Naive thymus-derived CD8-positive, alpha-beta T cell (primary cell): ENCODE measurements at places on chromosomes 4 and X. TPM values are rescaled to one million over a fixed set of nuclear protein-coding genes. Genes with fewer than 3 reads are reported as not detected.

Gene CRLF2
- total RNA-seq: not detected

Gene RAP2C
- total RNA-seq: 29.5 TPM

Gene COL4A6
- not detected for total RNA-seq

Gene AREG
- 0.47 TPM for total RNA-seq

Gene TLR8
- total RNA-seq: 0.21 TPM

Gene SPANXN4
- not detected for total RNA-seq

Gene SPANXA1
- total RNA-seq: not detected

Gene RAB40AL
- total RNA-seq: 0.96 TPM

GRCh38 chr4:98659741-98660462 lies 1.5 kb upstream of the TSPAN5 start:
- no peak for DNase-seq

DNA sequence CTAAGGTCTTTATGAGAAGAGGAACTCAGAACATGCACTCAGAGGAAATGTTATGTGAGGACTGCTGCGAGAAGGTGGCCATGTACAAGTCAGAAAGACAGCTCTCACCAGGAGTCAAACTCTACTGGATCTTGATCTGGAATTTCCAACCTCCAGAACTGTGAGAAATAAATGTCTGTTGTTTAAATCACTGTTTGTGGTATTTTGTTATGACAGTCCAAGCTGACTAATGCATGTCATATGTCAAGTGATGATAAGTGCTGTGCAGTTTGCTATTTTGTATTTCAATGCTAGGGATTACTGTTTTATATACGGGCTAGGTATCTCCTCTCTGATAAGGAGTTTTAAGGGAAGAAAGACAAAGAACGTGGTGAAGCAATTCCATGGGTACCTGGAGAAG lies 162.3 kb downstream of the CPEB2 start:
- no peak for DNase-seq

GRCh38 chr4:176791591-176792325 lies 964 bp downstream of the VEGFC start:
- DNase-seq: no peak

DNA sequence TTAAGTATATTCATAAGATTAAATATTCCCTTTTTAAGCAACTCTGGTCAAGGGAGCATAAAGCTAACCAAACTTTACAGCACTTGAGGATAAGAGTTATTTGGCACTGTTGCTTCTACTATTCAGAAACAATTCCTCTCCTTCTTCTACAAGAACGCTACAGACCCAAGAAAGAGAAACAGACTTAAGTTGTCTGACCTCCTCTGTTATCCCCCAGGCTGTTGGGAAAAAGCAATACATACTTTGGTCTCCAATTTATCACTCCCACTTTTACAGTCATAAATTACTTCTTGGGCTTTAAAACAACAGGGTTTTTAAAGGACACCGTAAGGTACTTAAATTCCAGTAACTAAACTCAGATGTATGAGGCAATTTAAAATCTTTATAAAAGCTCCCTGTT lies 147.4 kb downstream of the COL25A1 start:
- DNase-seq: no peak

DNA sequence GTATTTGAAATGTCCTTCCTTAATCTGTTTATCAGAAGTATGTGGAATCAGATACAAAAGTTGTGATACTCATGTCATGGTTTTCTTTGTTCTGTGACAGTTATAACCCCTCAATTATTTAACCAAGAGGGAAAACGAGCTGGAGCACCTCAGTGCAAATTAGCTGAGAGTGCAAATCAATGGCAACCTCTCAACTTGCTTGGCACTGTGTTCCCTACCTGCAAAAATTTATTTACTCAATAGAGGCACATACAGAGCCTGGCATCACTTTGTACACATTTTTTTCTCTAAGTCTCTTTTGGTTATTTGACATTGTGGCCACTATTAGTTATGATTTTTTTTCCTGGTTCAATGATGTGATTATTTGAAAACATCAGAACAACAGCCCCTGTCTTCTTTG lies 186.2 kb downstream of the STIM2 start:
- no peak for DNase-seq

DNA sequence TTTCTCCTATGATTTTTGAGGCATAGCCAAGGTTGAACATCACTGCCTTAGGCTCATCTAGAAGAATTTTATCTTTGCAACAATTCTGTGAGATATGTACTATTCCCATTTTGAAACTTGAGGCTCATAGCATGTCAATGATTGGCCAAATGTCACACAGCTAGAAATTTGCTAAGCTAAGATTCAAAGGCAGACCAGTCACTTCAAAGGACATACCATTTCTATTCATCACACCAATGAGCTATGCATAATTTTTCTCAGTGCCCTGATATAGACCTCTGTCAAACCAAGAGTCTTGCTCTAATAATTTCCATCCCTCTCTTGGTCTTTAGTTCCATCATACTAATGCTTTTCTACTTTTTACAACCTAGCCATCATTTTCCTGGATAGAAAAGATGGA lies 27.6 kb upstream of the SERTM2 start:
- DNase-seq: no peak

DNA sequence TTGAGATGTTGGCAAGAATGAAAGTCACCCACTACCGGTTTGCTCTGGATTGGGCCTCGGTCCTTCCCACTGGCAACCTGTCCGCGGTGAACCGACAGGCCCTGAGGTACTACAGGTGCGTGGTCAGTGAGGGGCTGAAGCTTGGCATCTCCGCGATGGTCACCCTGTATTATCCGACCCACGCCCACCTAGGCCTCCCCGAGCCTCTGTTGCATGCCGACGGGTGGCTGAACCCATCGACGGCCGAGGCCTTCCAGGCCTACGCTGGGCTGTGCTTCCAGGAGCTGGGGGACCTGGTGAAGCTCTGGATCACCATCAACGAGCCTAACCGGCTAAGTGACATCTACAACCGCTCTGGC lies 12.3 kb downstream of the RPL9 start:
- no peak for DNase-seq

GRCh38 chr4:139419388-139419914 lies 34.5 kb upstream of the RAB33B start:
- DNase-seq: no peak

DNA sequence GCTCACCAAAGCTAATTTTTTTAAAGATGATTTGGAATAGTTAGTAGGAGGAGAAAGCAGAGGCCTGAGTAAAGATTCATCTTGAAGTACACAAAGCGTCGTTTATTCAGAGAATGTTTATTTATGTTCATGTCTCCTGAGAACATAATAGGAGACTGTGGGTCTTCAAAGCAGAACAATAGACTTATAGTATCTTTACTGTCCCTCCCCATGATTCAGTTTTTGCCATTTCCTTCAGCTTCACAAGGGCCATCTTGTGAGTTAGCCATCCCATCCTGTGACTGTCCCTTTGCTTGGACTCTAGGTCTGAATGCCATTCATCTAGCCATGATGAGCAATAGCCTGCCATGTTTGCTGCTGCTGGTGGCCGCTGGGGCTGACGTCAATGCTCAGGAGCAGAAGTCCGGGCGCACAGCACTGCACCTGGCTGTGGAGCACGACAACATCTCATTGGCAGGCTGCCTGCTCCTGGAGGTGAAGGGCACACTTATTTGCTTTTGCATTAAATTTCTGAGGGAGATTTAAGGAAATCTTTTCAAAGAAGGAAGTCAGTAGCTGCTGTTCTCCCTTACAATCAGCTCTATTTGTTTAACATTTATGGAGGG lies 105.8 kb downstream of the NFKB1 start:
- DNase-seq: no peak

DNA sequence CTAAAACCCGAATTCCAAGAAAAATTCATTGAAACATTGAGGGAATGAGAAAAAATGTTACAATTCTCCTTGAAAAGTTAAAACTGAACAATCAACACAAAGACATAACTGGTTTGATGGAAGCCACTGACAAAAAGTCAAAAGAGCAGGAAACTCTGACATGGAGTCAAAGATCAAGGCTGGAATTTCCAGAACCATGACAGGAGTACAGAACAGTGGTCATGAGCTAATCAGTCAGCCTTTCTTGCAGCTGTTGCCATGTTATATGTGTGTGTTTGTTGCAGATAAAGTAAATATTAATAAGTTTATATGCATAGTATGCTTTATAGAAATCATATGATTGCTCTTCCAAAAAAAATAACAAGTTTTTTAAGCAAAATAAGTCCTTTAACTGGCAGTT lies 184.7 kb upstream of the HCCS start:
- no peak for DNase-seq

DNA sequence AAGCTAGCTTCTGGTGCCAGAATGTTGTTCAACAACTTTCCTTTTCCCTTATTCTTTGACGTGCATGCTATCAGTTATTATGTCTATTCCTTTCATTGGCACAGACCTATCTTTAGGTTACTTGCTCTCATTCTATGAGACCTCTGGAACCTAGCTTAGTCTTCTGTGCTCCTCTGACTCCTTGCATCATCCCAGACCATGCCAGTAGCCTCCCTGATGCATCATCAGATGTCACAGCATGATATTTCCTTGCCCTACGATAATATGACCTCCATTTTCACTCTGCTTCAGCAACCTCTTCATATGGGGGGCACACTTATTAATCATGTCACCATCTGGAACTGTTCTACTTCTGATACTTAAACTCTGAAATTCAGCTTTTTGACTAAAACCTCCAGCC lies 37.2 kb downstream of the CLCN5 start:
- DNase-seq: no peak

- no peak for DNase-seq
Measured at GRCh38 chrX:118181030-118181429, 64.4 kb upstream of the KLHL13 start.

DNA sequence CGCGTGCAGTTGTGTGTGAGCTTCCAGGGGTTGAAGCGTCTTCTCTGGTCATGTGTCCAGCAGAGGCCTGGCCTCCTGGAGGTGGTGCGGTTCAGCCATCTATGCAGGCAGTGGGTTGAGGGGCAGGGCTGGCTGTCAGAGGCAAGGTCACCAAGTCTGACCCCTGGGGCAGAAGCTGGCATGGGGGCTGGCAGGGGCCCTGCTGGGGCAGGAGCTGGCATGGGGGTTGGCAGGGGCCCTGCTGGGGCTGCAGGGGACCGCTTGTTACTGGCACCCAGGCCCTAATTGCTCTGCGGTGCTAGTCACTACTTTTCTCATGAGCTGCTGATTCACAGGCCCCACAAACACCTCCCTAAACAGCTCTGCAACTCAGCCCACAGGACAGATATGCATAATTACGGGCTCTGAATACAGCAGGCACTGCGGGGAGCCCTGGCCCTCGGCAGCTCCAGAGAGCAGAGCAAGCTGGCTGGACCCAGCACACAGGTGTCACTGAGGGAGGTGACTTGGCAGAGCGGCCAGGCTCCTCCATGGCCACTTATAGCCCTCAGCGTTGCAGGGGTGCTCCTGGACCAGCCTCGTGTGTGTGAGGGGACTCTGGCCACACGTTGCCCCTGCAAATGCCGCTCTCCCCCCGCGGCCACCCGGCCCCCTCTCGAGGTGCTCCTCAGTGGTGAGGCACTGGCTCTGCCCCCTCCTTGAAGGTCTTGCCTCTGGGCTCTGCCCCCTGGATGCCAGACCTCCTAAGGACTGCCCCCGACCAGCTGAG lies 32.7 kb downstream of the CPLX1 start:
- DNase-seq: no peak

- DNase-seq: no peak
Measured at GRCh38 chr4:55087009-55087912, 38.1 kb downstream of the KDR start.

DNA sequence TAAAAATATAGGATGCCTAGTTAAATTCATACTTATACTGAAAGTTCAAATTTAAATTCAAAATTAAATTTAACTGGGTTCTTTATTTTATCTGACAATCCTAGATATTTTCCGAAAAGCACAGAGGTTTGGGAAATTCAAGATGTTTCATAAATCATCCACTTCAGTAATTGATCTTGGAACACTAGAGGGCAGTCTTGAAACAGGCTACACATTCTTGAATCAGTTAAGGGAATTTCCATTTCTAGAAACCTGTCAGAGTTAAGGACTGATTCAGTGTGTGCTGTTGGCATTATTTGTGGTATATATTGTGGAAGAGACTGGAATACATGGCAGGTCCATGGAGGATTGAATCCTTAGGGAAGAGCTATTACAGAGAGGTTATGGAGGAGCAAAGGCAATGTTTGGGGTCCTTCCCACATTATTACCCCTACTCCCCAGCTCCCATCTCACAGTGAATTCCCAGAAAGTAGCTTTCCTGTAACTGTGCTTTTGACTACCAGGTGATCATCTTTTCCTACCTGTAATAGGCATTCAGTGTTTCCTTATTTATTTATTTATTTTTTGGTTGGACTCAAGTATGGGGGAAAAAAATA lies 92.9 kb downstream of the EGF start:
- DNase-seq: no peak

DNA sequence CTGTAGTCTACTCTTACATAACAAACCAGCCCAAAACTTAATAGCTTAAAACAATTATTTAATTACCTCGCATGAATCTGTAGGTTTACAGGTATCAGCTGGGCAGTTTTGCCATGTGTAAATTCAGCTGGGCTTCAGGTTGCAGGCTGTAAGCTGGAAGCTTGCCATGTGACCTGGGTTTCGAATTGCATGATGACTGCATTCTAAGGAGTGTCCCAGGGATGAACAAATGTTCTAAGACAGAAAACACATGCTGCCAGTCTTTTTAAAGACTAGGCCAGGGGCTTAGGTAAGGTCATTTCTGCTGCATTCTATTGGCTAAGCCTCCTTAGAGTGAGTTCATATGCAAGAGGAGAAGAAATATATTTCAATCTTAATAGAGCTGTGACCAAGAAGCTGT lies 44.8 kb downstream of the GRIA2 start:
- DNase-seq: no peak

DNA sequence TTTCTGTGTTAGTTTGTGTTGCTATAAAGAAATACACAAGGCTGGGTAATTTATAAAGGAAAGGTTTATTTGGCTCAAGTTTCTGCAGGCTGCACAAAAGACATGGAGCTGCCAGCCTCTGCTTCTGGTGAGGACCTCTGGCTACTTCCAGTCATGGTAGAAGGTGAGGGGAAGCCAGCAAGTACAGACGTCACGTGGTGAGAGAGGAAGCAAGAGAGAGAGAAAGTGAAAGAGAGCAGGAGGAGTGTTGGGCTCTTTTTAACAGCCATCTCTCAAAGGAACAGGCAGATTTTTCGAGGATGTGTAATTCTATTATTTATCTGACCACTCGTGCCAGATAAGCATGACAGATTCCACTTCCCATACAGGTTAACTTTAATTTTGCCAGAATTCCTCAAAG lies 1199.1 kb downstream of the ADGRL3 start:
- DNase-seq: no peak

GRCh38 chrX:116009861-116010710 lies 160.5 kb upstream of the AGTR2 start:
- DNase-seq: no peak

DNA sequence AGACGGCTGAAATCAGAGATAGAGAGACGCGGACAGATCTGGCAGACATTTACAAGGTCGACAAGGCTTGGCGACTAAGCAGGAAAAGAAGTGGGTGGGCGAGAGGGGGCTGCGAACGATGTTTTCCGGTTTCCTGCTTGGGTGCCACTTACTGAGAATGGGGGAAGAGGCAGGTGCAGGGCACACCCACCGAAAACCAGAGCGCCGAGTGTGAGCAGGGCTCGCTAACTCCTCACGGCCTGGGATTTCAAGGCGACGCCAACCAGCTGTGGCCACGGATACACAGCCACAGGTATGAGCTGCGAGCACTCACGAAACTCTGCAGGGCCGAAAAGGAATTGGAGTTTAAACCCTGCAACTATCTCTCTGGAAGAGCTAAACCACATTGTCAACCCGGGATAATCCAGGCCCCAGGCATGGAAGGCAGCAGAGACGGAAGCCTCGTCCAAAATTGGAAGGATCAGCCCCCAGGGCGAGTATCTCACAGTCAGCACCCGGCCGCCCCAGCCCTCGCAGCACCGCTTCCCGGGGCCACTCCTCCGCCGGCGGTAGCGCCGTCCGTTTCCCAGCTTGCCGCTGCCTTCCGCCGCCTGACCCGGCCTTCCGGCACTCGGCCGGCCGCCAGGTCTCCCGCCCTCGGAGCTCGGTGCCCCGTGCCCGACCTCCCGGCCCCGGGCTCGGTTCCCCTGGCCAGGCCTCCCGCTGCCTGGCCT lies 778 bp downstream of the CASP3 start:
- DNase-seq: peak; percentile 45
